Islet precursor cell (in vitro differentiated cells): ENCODE measurements at places on chromosomes 5 and 9.

DNA sequence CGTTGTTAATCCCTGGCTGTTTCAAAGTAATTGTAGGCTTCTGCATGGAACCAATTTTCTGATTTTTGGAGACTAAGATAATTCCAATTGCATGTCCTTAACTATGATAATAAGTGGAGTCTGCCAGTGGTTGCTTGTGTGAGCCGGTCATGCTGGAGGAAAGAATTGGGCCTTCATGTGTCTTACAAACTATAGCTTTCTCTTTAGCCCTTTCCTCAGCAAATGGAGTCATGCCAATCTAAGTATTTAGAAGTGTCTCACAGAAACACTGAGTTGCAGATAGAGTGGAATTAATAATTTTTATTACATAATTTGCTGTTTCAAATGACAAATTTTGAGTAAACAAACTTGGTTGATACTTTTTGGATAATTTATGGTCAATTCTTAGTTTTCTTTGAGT lies 200.4 kb downstream of the FBXL7 start:
- DNase-seq: no peak

DNA sequence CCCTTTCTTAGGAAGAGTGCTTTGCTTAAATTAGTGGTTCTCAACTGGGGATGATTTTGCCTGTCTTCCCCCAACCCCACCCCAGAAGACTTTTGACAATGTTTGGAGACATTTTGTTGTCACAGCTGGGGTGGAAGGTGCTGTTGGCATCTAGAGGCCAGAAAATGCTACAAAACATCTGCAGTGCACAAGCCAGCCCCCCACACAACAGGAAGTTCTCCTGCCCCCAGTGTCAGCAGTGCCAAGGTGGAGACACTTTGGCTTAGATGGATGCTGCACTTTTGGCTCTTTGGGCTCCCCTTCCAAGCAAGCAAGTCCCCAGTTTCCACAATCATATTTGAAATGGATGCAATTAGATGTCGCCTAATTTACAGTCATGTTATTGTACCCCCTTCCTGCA lies 2.7 kb downstream of the HEMGN start:
- no peak for DNase-seq

DNA sequence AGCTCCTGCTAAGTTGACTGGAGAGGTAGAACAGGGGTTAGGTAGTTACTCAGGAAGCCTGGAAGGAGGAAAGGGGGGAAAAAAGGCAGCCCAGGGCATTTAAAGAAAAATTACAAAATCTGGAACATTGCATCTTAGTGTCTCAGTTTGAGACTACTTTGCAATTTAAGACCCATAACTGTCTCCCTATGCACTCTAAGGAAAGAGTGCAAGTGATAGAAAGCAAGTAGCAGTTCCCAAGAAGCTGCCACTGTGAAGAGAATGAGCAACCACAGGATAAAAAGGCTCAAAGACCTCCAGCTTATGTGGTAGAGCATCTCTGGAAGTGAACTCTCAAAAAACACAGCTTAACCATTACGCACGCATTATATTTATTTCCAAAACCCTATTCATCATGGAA lies 141.8 kb downstream of the SLCO4C1 start:
- DNase-seq: no peak

DNA sequence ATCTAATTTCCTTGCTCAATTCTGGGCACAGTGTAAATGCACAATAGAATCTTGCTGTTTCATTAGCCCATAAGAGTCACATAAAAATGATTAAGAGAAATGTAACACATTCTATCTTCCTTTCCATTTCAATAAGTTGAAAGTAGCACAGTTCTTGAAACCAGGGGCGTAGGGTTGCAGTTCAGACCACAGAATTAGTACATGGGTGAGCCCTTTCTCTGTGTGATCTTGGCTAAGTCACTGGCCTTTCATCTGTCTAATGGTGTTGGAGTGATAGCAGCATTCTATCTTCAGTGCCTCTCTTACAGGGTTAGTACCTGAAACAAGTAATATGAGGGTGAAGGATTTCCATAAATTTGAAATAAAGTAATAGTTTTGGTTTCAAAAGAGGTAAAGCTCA lies 445.3 kb upstream of the ZNF462 start:
- DNase-seq: no peak

- no peak for DNase-seq
These were observed 14.9 kb upstream of the SCAMP1 start for GRCh38 chr5:78345485-78345884.

DNA sequence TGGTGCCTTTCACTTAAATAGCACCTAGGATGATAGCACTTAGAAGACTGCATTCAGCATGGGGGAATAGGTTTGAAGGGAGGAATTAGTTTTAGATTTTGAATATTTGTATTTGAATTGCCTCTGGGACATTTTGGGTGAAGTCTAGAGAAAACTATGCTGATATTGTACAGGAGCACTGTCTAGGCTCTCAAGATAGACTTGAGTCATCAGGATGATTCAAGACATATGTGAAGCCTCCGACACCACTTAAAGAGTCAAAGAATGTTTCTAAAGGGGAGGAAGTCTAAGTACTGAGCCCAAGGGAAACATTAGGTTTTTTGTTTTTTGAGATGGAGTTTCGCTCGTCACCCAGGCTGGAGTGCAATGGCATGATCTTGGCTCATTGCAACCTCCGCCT lies 63.9 kb upstream of the CCDC180 start:
- no peak for DNase-seq

- peak; percentile 85 for DNase-seq
These were observed 502.7 kb downstream of the NR2F1-AS1 start for GRCh38 chr5:93078082-93079038.

GRCh38 chr9:132002643-132003318 lies 76.9 kb downstream of the MED27 start:
- DNase-seq: no peak

- DNase-seq: peak; percentile 74
These were observed 47.1 kb upstream of the AKNA start for GRCh38 chr9:114434878-114435311.

- no peak for DNase-seq
These were observed 397.1 kb downstream of the DMAC1 start for GRCh38 chr9:7402334-7403027.

DNA sequence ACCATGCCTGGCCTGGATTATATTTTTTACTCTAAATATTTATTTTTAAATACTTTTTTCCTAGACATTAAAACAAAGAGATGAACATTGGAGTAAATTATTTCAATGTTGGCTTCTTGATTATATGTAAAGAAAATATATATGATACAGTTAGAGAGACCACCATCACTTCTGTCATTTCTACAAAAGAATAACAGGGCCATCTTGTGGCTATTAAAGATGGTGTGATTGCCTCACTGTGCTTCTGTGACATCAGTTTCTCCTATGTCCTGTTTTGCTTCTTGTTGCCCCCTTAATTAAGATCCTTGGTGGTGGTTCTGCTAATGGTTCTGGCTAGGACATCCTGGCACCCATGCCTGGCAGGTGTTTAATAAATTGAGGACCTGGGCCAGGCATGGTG lies 32.9 kb downstream of the NDFIP1 start:
- DNase-seq: no peak

DNA sequence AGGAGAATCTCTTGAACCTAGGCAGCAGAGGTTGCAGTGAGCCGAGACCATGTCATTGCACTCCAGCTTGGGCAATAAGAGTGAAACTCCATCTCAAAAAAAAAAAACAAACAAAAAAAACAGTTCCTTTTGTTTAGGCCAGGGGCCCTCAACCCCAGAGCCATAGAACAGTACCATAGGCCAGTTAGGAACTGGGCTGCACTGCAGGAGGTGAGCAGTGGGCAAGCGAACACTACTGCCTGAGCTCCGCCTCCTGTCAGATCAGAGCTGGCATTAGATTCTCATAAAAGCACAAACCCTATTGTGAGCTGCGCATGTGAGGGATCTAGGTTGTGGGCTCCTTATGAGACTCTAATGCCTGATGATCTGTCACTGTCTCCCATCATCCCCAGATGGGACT lies 49.1 kb upstream of the SUB1 start:
- DNase-seq: no peak

DNA sequence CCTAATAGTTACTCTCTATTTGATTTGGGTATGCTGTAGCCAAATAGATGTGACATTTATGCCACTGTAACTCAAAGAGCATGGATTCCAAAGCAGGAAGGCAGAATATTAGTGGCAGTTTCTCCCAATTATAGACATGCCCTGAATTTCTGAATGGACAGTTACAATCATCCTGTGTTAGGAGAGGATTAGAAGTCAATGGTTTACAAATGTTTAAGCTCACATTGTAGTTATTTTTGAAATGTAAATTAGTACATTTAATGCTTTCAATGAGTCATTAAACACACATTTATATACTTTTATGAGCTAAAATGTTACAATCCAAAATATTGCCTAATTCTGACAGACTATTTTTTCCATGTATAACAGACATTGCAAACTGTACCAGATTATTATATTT lies 62.3 kb upstream of the CDH18 start:
- DNase-seq: no peak

GRCh38 chr5:140821375-140822280 lies at the start of gene PCDHA5:
PCDHA5 (plus strand) TSS chr5:140821613.
- no peak for DNase-seq

DNA sequence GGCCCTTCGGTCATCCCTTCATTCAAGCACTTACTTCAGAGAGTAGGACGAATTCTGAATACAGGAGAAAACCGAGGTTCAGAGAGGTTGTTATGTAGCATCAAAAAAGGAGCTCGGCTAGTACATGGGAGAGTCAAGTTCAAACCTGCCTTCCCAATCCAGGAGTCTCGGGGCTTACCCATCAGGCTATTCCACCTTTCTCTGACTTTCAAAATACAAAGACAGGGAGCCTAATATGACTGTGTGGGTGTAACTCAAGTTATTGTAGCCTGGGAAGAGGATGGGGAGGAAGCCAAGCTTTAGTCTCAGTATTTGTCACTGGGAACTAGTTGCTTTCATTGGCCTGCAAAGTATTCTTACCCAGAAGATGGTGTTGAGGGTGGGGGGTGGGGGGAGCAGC lies 274.8 kb upstream of the PANK3 start:
- peak; percentile 29 for DNase-seq

GRCh38 chr5:153080940-153081339 lies 409.5 kb upstream of the GRIA1 start:
- DNase-seq: no peak

DNA sequence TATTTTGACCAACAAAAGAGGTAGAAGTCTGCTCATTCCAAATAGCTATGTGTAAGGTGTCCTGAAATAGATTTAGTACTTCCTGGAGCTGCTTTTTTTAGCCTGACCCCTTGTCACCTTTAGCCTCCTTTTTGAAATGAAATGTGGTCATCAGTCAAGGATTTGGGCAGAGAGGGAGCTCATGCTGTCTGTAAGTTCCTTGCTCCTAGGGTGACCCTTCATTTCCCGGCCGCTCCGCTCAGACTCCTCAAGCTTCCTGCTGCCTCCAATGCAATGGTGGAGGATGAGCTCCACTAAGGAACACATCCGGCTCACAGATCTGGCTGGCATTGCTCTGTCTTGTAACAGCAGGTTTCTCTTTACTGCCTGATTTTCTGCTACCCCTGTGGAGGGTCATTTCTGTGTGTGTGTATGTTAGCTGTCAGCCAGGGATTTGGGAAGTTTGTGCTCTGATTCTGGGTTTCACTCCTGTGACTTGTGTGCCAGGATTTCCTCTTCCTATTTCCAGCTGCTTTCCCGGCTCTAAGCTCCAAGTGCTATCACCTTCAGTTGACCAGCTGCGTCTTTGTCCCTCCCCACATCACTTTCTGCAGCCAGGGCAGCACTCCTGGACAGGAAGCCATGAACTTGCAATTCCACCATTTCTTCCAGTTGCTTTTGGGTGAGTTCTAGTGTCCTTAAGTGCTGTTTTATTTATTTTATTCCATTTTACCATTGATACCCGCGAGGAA lies 265.9 kb downstream of the ICE1 start:
- no peak for DNase-seq

DNA sequence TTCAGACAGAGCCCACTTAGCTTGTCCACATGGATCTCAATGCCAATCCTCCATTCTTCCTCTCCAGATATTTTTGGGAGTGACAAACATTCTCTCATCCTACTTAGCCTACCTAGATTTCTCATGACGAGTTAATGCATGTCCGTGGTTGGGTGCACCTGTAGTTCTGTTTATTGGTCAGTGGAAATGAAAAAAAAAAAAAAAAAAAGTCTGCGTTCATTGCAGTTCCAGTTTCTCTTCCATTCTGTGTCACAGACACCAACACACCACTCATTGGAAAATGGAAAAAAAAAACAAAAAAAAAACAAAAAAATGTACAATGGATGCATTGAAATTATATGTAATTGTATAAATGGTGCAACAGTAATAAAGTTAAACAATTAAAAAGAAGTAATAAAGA lies 59.0 kb downstream of the BASP1 start:
- no peak for DNase-seq

GRCh38 chr9:80208696-80209095 lies 636.9 kb downstream of the TLE4 start:
- no peak for DNase-seq

GRCh38 chr9:136802321-136802720 lies 5.4 kb upstream of the RABL6 start:
- no peak for DNase-seq

- DNase-seq: no peak
These were observed 39.4 kb downstream of the KLHL3 start for GRCh38 chr5:137696481-137696880.

DNA sequence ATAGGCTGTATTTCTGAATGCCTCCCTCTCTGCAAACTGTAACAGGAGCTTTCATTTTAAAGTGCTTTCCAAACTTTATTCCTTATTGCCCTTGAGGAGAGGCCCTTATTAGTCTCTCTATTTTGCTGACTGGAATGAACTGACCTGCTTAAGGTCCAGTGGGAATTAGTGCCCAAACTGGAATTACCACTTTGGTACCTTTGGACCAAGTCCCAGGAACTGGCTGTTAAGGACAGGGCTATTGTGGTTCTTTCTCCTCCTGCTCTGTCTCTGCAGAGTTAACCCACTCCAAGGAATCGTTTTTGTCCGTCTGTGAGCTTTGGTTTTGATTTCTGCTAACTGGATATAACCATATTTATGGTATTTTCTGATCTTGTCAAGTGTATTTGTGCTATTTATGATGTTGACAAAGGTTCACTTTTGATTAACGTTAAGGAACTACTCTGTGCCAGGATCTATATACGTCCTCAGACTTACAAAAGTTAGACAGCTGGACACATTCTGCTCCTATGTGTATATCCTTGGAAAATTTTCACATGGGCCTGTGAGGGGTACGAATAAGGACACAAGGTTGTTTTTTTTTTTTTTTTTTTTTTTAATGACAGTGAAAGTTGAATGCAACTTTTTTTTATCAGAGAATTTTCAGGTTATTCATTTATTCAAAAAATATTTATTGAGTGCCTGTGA lies 189.1 kb upstream of the ANKRD55 start:
- peak; percentile 67 for DNase-seq

DNA sequence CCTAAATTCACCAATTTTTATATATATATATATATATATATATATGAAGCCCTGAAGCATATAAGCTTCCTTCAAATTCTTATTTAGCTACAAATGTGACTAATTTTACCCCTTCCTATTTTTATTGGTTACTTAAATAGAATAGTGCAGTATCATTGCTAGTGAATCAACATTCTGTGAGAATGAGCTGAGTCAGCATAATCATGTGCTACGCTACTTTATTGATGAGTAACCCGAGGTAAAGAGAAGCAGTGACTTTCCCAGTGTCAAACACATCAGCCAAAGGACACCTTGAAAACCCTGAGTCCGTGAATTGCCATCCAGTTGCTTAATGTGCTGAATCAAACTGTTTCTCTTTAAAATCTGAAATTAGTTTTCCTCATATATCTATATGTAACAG lies 546.2 kb downstream of the DMRTA1 start:
- DNase-seq: no peak

- DNase-seq: no peak
These were observed 178.7 kb upstream of the SGCD start for GRCh38 chr5:156148301-156148700.
